ENCODE measurements at places on chromosomes 12 and 14. TPM values are rescaled to one million over a fixed set of nuclear protein-coding genes. Genes with fewer than 3 reads are reported as not detected.

Gene MUCL1
- not detected for total RNA-seq

Gene CIROP
- not detected for total RNA-seq

Gene KRT73
- total RNA-seq = not detected

Gene SLC6A15
- not detected for total RNA-seq

Gene ASPG
- 44.1 TPM for total RNA-seq

Gene SYNE3
- 15.1 TPM for total RNA-seq

Gene GUCY2C
- not detected for total RNA-seq

- DNase-seq = no peak
These were observed 4.6 kb downstream of the SALL2 start for GRCh38 chr14:21521501-21521900.

DNA sequence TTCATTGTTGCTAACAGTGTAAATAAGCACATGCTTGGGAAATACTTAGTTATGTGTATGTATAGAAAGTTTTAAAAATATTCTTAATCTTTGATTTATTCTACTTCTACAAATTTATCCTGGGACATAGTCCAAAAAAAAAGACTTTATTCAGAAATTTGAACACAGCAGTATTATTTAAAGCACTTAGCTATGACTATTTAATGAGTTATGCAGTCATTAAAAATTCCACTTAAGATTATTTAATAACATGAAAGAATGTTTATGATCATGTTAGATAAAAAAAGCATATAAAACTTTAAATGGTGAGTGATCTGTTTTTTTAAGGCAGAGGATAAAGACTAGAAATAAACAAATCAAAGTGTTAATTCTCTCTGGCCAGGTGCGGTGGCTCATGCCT, 78.3 kb downstream of the BAZ1A start:
- no peak for DNase-seq

GRCh38 chr14:69808919-69809808, 12.1 kb upstream of the SLC10A1 start:
- DNase-seq = no peak

DNA sequence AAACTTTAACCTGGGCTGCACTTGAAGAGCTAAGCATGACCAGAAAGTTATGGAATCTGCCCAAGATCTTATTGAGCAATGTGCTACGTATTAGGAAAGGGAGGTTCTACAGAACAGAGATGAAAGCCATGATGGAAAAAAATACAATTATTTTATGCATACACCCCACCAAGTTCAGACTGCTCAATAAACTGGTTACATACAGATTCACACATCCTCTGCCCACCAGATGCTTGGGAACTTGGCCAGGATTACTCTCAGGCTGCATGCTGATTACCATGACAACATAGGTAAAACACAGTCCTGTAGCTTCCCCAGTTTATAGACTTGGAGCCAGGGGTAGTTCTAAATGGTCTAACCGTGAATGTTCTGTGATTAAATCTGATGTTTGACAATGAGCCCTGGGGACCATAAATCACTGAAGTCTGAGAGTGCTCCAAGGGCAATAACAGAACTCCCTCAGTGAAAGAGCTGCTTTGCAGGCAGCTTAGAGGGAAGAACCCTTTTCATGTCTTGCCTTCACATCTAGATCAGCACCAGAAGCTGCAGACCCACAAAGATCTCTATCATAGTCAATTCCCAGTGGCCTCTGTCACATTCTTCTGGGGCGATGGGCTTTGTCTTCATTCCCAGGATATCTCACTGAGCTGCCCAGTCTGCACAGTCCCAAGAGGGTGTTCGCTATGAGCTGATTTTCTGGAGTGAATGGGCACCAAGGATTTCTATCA, 232.2 kb downstream of the EMP1 start:
- DNase-seq = no peak

GRCh38 chr12:110115675-110116074, 8.5 kb upstream of the IFT81 start:
- DNase-seq = no peak

DNA sequence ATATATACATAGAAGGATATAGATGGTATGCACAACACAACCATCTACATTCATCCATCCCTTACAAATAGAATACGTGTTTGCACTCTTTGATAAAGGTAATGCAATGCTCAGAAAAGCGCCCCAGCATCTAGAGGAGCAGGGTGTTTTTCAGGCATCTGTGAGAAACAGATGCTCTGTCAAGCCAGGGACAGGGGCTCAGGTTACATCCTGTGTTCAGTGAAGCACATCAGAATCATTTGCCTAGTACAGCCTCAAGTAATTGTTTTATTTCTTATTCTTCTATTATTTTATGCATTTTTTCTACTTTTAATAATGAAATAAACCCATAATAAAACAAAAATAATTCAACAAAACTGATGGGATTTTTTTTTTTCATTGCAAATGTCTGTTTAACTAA, 50.5 kb upstream of the HIF1A start:
- no peak for DNase-seq

DNA sequence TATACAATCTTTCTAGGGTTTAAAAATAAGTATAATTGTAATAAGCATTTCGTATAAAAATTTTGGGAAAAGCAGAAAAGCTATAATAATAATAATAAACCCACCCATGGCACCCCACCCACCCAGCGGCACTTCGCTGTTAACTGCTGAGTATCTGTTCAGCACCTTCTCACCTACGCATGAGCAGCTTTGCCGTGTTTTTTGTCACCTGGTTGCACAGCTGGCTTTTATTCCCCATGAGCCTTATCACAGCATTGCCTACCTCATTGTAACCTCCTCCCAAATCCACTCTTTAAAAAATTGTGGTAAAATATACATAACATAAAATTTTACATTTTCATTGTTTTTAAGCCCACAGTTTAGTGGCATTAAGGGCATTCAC, 34.7 kb downstream of the CYP46A1 start:
- DNase-seq = no peak

GRCh38 chr14:102505000-102505619, 4.5 kb downstream of the ANKRD9 start:
- DNase-seq = no peak

GRCh38 chr14:101956179-101956885, 8.0 kb upstream of the DYNC1H1 start:
- DNase-seq = no peak

GRCh38 chr14:100857923-100858837, 32.3 kb downstream of the MEG3 start:
- peak; percentile 18 for DNase-seq

All from Right ventricle myocardium superior (tissue), 1 donor.